Stimulated activated CD4-positive, alpha-beta T cell treated with anti-CD3 and anti-CD28 coated beads, Interleukin-15, amount 100 ng/mL, for 48 hours (primary cell): ENCODE measurements at places on chromosomes 1 and 21.

DNA sequence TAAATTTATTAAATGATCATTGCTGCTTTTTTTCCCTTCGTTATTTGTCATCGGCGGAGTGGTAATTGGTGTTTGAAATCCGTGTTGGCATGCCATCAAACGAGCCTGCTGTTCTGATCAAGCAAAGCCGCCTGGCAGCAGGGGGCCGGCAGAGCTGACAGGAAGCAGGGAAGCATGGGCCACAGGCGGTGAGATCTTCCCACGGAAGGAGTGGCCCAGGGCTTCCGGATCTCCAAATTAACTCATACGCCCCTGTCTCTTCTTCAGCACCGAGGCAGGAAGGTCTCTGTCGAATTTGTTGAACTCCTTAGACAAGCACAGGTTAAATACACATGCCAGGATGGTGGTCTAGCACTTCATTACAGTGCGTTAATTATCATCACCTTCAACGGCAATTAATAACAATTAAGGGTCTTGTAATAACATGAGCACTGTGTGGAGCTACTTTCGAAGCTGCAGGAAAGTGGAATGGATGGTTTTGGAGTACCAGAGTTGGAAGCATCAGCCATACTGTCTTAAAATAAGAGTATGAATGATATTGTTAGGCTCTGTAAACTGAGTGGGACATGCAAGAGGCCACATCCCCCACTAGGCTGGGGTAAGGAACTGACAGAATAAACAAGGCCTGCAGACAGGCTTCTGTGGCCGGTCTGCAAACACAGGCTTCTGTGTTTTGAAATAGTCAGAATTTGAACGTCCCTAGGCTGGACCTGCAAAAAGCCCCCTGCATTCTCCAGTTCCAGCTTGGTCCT, 199.4 kb upstream of the DAB1 start:
- no peak for DNase-seq

GRCh38 chr1:32695098-32695904, 7.3 kb downstream of the SYNC start:
- no peak for DNase-seq

GRCh38 chr1:115748401-115749150, 19.9 kb downstream of the CASQ2 start:
- no peak for DNase-seq

GRCh38 chr21:32073593-32073992, 200.8 kb downstream of the HUNK start:
- DNase-seq = no peak
